ENCODE measurements at places on chromosomes 7 and 10.
A peak's percentile ranks its signal among the peaks of the same experiment; 100 is the strongest.

DNA sequence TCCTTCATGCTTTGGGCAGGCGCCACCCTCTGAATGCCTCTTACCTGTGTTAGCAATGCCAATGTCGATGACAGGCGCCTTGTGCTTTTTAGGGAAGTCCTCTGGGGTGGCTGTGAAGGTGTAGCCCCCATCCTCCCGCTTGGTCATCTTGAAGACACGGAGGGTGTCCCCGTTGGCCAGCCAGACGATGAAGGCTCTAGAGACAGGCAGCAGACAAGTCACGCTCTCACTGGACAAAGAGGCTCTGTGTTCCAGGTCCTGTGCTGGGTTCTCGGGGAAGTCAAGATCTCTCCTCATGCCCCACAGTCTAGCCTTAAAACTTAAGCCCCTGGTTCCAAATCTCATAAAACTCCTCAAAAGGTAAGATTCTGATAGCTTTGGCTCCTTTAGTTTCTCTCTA, 5.1 kb downstream of the TBL2 start:
- DNase-seq = no peak

GRCh38 chr10:132774902-132775863, 10.8 kb downstream of the NKX6-2 start:
- DNase-seq = peak; percentile 93

- no peak for DNase-seq
Observed at GRCh38 chr7:88540012-88540411, 219.5 kb upstream of the ZNF804B start.

GRCh38 chr7:141551782-141552181, 572 bp downstream of the AGK start:
- no peak for DNase-seq

DNA sequence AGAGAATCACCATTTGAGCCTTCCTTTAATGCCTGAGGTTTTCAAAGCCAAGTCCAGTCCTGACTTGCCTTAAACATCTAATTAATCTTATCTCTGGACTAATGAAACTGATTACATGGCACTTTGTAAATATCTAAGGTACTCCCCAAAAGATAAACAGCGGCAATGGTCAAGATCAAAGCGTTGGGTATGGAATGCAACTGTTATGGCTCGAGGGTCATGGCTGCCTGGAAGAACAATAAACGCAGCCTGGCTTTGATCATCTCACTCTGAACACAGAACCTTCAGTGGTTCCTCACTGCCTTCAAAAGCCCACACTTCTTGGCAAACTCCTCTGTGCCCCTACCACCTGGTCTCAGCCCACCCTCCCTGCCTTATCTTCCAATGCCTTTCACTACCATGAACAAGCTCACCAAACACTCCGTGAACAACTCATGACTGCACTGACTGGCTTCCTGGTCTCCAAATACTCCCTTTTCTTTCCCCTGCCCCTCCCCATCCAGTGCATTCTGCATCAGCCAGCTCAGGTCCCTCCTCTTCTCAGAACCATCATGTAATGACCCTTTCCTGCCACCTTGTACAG, 150.2 kb upstream of the NFE2L3 start:
- DNase-seq = no peak

GRCh38 chr7:17305387-17306171, 7.1 kb downstream of the AHR start:
- DNase-seq = no peak

DNA sequence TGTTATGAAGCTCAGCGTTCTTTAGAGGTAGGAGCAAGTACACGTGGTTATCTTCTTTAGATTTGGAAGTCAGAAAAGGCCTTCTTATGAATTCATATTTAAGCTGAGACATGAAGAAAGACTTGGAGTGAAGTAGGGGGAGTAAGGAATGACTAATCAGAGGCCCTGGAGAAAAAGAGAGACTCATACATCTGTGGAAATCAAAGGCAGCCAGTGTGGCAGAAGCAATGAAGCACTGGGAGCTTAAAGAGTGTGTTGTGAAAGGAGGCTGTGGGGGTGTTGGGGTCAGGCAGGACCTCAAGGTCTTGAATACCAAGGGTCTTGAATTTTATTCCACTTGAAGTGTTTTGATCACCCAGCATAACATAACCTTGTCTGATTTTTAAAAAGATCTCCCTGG, 35.7 kb upstream of the FGL2 start:
- no peak for DNase-seq

GRCh38 chr7:103657474-103657894, 211.5 kb upstream of the SLC26A5 start:
- DNase-seq = no peak

GRCh38 chr7:104679085-104679484, 334.9 kb upstream of the KMT2E start:
- no peak for DNase-seq

- DNase-seq = no peak
Observed at GRCh38 chr10:92242910-92243671, 47.8 kb downstream of the CPEB3 start.

DNA sequence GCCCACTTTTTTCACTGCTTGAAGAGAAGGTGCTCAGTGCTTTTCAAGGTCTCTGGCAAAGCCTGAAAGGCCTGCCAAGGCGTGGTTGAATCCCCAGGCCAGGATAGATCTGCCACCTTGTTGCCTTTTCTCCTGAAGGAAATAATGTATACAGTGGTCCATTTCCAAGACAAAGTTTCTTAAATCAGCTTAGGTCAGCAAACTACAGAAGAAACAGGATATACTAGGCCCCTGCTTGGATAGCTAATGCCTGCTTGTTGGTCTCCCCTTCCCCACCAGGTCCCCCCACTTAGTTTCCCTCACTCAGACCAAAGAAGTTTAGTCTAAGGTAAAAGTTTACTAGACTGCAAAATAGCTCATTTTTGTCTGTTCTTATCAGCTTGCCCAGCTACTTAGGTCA, 19.9 kb downstream of the COL17A1 start:
- no peak for DNase-seq

DNA sequence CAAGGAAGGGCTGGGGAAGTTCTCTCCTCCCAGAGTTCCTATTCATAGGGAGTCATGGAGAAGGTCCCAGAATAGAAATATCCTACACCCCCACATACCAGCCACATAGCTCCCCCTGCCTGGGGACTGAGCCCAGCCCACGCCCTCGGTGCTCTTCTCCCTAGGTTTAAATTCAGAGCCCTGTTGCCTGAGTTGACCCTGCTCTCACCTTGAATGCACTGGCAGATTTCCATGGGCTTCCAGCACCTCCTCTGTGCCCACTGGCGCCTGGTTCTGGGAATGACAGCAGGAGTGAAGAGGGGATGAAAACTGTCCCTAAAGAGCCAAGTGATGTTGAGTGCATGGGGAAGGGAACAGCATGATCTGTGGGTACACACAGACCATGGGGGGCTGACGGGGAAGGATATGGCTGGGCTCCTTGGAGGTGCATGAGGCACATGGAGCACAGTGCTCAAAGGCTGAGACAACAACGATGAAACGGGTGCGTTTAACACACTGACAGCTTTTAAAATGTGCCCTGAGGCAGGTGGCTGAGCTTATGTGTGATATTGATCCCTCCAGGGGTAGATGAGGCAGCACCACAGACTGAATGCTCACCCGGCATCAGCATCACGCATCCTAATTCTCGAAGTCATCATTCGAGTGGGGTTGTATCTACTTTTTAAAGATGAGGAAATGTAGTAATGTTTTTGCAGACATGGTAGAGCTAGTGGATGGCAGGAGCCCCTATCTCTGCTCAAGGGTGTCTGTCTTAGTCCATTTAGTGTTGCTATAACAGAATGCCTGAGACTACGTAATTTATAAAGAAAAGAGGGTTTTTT, 53.7 kb upstream of the IGFBP3 start:
- no peak for DNase-seq

DNA sequence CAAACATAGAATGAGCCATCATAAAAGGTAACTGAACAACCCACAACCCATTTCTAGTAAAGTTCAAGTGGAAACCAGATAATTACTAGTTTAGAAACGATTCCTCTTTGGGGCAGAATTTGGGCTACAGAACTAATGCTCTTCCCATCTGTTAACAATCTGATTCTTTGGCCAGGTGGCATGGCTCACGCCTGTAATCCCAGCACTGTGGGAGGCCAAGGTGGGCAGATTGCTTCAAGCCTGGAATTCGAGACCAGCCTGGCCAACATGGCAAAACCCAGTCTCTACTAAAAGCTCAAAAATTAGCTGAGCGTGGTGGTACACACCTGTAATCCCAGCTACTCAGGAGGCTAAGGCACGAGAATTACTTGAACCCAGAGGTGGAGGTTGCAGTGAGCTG, 18.5 kb downstream of the CYP51A1 start:
- no peak for DNase-seq

GRCh38 chr7:148395990-148396716, 194.4 kb upstream of the C7orf33 start:
- no peak for DNase-seq

GRCh38 chr7:41824284-41824683, 121.4 kb upstream of the INHBA start:
- DNase-seq = no peak

- DNase-seq = peak; percentile 23
Observed at GRCh38 chr10:88131511-88132139, 268.2 kb downstream of the PTEN start.

- DNase-seq = no peak
Observed at GRCh38 chr7:71278257-71278656, 146.3 kb downstream of the GALNT17 start.

DNA sequence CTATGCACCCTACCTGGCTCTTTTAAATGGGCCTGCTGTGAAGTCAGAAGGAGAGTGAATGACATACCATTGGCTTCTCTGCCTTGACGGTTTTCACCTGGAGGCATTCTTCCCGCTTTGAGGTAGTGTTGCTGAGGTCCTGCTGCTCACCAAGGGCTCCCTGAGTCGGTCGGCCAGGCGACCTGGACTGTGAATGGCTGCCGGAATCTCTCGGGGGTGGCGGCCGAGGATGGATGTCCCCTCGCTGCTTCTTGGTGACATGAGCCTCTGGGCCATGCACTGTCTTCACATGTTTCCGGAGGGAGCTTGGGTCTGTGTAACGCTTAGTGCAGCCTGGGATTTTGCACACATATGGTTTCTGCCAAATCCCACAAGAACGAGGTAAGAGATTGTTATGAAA, 264.7 kb downstream of the GLI3 start:
- no peak for DNase-seq

DNA sequence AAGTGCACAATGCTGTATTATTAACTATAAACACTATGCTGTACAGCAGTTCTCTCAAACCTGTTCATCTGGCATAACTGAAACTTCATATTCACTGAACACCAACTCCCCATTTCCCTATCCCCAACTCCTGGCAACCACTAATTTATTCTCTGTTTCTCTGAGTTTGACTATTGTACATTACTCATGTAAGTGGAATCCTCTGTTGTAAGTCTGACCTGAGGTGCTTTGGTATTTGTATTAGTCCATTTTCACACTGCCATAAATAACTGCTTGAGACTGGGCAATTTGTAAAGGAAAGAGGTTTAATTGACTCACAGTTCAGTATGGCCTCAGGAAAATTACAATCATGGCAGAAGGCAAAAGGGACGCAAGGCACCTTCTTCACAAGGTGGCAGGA, 266.3 kb downstream of the PPP1R3A start:
- no peak for DNase-seq

GRCh38 chr7:129772646-129773280, 161.2 kb downstream of the NRF1 start:
- no peak for DNase-seq

- no peak for DNase-seq
Observed at GRCh38 chr7:47465191-47465590, 116.7 kb downstream of the TNS3 start.

- no peak for DNase-seq
Observed at GRCh38 chr10:127945341-127945758, 38.4 kb downstream of the PTPRE start.

GRCh38 chr7:1045069-1046063, 1.0 kb downstream of the GPR146 start:
- no peak for DNase-seq

- DNase-seq = no peak
Observed at GRCh38 chr7:57404343-57404966, 45.5 kb upstream of the ZNF716 start.

DNA sequence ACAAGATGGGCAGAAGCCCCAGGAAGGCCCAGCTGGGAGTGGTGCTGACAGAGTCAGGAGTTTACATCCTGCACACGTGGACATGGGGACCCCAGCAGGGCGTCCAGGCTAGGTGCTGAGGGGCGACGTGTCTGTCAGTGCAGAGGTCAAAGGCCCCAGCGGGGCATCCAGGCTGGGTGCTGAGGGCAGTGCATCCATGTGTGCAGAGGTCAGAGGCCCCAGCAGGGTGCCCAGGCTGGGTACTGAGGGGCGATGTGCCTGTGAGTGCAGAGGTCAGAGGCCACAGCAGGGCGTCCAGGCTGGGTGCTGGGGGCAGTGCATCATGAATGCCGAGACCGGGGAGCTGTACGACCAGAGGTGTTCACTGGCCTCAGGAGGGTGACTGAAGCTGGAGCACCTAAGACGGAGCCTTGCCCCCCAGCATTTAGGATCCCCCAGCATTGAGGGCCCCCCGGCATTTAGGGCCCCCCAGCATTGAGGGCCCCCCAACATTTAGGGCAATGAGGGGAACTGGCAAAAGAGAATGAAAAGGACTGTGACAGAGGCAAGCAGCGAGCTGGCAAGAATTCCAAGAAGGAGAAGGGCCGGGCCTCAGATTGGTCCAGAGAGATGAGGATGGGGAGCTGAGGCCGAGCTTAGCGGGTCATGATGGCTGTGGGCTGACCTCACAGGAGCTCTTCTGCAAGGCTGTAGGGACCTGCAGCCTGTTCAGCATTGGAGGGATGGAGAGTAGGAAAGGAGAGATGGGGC, 474.9 kb downstream of the PTPRN2 start:
- DNase-seq = no peak

DNA sequence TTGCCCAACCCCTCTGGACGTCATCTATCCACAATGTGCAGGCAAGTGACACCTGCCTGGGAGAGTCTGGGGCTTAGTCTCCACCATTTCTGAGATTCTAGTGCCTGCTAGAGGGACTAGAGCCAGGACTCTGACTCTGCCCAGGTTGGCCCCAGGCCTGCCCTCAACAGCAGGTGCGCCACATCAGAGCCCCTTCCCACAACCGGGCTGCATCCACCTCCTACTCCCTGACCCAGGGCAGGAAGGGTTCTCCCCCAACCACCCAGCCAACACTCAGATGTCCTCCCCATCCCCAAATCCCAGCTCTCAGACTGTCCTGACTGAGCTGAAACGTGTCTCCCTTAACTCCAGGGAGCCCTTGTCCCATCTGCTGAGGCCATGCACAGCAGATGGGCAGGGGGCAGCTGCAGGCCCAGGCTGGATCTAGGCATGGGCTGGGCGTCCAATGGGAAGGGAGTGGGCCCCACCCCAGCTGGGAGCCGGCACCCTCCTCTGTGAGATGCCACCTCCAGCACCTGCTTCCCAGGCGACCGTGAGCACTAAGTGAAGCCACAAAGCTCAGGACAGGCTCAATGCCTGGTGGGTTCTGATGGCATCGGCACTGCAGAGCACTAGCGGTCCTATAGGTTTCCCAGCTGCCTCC, 49.2 kb downstream of the RASGEF1A start:
- DNase-seq = no peak

All from fibroblast of skin of left quadriceps (primary cell).